ENCODE measurements at places on chromosomes 12 and 14. TPM values are rescaled to one million over a fixed set of nuclear protein-coding genes. Genes with fewer than 3 reads are reported as not detected.

The RNASE7 gene
- not detected for total RNA-seq

The AKAP6 gene
- total RNA-seq, result 0.38 TPM

The SLC6A13 gene
- not detected for total RNA-seq

The NANOG gene
- 134 TPM for total RNA-seq

The INHBE gene
- total RNA-seq, result 29.0 TPM

The IFNG-AS1 gene
- not detected for total RNA-seq

The SSTR1 gene
- total RNA-seq, result 2.3 TPM

The CD27 gene
- not detected for total RNA-seq

Data from GM23338 (cell line).